ENCODE measurements at places on chromosomes 7 and 10.
A peak's percentile ranks its signal among the peaks of the same experiment; 100 is the strongest.

GRCh38 chr7:157584420-157584819 is 247.6 kb downstream of the DNAJB6 start:
- DNase-seq, result no peak

GRCh38 chr7:151143261-151144015 is 24.1 kb downstream of the GBX1 start:
- DNase-seq, result peak; percentile 30

- DNase-seq, result no peak
Observed at GRCh38 chr7:74454925-74455288, 1.2 kb downstream of the GTF2IRD1 start.

DNA sequence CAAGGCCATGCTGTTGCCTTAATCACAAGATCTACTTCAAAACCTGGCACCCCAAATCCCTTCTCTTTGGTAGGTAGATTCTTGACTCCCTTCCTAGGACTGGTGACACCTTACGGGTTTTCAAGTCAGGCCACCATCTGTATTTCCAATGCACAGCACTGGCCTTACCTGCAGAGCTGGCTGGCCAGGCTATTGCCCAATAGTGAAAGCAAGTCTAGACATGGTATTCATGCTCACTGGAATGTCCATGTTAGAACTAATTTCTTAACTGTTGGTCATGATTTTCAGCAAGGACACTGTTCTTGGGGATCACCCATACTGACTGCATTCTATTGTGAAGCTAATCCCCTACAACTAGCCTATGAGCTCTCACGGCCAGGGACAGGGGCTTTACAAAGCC is 313.1 kb upstream of the RNF32 start:
- no peak for DNase-seq

DNA sequence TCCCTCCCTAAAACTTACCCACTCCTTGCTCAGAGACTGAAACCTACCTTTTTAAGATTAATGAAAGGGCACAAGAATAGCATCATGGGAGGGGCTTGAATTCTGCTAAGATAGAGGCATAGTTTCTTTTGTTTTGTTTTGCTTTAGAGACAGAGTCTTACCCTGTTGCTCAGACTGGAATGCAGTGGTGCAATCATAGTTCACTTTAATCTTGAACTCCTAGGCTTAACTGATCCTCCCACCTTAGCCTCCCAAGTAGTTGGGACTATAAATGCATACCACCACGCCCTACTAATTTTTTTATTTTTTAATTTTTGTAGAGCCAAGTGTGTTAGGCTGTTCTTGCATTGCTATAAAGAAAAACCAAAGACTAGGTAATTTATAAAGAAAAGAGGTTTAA is 17.7 kb upstream of the DNMBP start:
- DNase-seq, result no peak

DNA sequence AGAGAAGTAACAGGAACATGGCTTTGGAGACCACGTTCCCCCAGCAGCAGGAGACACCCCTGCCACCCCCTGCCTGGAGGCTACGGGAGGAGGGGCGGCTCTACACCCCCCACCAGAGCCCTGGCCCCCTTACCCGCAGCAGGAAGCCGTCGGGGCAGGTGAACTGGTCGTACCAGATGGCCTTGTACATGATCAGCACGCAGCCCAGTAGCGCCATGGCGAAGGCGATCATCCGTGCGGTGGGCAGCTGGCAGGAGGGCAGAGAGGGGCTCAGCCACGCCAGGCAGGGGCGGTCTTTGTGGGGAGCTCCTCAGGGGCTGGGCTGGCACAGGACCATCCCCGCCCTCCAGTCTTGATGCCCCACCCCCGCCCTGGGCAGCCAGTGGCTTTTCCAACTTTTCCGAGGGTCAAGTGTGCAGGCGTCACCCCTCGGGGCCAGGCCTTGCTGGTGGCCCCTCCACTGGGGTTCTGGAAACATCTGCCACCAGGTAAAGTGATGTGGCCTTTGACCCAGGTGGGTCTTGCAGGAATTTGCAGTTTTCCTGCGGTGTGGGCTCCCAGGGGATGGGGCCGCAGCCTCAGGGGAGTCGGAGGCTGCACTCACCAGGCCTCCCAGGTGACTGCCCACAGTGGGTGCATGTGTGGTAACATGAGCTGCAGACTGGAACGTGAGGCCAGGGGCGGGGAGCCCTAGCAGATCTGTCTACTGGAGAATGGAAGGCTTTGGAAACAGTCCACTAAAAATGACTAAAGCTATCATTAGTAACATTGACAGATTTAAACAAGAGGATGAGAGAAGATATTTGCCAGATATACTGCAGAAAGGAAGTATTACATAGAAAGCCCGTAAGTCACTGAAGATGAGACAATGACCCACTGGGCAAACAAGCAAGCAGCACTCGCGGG is 9.7 kb downstream of the CALY start:
- no peak for DNase-seq

DNA sequence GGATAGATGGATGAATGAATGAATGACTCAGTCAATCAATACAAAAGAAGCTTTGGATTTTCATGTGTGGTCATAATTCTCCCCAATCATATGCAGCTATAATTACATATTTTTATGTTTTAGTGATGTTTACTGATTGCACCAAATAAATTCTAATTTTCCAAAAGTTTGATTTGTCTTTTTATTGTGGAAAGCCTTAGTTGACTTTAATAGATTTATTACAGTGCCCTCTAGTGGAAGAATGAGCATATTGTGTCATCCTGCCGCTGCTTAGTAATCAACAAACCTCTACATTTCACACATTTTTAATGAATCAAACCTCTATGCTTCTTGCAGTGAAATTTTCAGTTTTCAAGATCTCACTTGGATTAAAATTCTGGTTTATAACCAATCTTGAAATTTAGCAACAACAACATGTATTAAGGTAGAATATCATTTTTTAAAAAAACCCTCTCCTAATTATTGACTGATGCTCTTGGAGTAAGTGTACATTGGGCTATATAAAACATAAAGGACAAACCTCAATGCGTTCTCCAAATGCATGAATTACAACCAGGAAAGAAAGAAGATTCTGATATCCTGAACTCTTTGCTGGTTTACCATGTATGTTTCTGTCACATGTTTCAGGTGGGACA is 55.6 kb upstream of the PNLIP start:
- DNase-seq, result no peak

GRCh38 chr10:23897267-23897666 is 311.7 kb upstream of the KIAA1217 start:
- DNase-seq, result no peak

- no peak for DNase-seq
Observed at GRCh38 chr7:56483861-56484550, 367.8 kb upstream of the NUPR2 start.

DNA sequence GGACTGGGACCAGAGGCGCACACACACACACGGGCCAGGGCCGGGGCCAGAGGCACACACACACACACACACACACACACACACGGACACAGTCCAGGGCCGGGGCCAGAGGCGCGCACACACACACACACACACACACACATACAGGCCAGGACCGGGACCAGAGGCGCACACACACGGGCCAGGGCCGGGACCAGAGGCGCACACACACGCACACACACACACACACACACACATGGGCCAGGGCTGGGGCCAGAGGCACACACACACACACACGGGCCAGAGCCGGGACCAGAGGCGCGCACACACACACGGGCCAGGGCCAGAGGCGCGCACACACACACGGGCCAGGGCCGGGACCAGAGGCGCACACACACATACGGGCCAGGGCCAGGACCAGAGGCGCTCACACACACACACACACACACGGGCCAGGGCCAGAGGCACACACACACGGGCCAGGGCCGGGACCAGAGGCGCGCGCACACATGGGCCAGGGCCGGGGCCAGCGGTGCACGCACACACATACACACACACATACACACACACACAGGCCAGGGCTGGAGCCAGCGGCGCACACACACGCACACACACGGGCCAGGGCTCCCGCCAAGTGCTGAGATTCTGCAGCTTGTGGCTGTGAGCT is 268.8 kb downstream of the ELFN1 start:
- DNase-seq, result peak; percentile 48

DNA sequence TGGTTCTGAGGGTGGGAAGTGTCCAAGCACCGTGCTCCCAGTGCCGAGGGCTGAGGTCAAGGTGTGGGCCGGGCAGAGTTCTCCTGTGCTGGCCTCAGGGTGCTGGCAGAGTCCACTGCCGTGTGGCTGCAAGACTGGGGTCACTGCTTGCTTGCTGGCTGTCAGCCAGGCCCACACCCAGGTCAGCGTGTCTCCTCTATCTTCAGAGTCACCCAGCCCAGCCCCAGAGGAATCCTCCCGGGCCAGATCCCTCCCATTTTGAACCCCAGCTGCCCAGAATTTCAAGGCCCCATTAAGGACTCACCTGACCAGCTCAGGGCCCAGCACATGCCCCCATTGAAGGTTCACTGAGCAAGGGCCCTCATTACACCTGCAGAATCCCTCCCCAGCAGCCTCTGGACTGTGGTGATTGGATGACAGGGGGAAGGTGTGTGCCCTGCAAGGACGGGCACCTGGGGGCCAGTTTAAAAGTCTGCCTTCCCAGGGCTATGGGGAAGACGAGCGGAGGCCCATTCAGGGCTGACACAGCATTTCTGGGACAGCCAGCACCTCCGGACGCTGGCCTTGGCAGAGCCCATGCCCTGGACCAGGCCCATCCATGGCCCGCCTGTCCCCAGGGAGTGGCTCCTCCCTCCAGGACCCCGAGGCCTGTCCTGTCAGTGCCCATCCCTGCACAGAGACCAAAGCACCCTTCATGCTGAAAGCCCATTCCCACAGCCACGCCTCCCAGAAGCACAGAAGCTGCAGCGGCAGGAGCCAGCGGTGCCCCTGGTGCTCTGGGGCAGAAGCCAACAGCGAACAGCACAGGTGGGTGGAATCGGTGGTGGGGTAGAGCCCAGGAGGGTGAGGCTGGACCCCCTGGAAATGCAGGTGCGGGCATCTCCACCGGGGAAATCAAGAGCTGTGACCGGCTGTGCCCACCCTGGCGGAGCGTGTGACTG is 45.1 kb upstream of the PPP2R2D start:
- no peak for DNase-seq

DNA sequence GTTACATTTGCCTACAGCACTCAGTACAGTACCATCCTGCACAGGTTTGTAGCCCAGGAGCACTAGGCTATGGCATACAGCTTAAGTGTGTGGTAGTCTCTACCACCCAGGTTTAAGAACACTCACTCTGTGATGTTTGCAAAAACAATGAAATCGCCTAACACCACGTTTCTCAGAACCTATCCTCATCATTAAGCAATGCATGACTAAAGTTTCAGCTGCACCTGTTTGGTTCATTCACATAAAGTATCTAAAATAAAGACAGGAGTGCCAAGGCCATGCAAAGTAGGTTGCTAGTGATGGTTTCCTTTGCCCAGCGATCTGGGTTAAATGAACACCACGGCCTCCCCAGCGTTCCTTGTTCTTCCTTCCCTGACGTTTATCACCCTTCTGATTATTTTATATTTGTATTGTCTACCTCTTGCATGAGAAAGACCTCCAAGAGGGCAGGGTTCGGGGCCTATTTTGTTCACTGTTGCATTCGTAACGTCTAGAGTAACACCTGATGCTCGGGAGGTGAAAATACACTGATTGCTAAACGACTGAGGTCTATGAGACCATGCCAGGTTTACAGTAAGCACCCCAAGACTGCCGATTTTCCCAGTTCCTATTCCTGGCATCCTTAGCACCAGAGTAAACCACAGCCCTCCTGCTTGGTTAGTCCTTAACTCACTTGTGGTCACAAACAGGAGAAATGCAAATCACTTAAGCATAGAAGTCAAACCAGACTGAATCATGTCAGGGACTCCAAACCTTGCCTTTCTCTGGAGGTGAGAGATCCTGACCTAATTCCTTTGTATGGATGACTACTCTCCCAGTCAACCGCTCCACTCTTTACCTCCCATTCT is 204.1 kb upstream of the NFE2L3 start:
- no peak for DNase-seq

- no peak for DNase-seq
Observed at GRCh38 chr10:7435674-7436073, 24.8 kb upstream of the SFMBT2 start.

DNA sequence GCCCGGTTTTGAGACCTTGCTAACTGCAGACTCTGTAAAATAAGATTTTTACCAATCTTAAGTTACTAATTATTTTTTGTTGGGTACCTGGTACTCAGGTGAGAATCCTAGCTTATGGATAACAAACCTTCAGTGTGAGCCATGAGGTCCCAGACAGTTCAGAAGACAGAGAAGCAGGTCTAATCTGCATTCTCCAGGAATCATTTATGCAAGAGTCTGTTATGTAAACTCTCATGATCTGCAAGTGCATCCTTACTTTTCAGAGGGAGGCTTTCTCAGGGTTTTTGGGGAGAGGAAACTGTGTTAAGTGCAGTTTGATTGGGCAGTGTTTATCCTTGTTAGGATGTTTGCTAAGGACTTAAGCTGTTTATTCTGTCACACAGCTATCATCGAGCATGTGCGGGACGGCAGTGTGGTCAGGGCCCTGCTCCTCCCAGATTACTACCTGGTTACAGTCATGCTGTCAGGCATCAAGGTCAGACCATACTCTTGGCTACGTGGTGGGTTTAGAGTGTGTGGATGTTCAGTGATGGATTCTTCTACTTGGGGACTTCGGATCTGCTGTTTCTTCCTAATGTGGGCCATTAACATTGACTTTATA is 50.2 kb downstream of the SND1 start:
- DNase-seq, result no peak

DNA sequence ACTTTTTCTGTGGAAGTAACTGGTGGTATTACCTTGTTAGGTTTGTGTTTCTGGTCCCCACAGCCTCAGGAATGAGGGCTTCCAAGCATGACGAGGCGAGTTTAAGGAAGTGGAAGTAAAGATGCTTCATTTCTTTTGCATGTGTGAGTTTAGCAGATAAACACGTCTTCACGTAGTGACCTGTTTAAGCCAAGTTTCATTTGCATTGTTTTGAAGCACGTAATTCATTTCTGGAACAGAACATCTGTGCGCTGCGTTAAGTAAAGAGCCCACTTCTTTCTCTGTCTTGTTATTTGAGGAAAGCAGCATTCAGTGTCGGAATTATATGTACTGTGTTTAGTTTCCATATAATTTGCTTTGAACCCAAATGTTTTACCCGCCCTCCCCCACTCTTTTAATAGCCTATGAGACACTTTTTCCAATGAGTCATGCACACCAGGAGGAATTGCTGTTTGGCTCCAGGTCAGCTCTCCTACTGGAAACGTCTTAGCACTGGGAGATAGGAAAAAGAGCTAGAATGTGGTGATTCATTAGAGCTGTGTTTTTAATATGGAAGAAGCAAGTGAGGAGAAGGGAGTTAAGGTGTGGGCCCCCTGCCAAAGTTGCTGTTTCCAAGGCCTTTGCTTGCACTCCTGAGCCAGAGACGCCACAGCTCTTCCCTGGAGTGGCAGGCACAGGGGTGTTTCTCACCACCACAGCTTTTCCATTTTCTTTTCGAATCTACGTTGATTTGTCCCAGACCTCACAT is 36.7 kb downstream of the BTBD16 start:
- DNase-seq, result no peak

Measured in right lobe of liver (tissue), 6 donors.